Fibroblast of skin of right quadriceps (primary cell): ENCODE measurements at places on chromosomes 1 and 21.

DNA sequence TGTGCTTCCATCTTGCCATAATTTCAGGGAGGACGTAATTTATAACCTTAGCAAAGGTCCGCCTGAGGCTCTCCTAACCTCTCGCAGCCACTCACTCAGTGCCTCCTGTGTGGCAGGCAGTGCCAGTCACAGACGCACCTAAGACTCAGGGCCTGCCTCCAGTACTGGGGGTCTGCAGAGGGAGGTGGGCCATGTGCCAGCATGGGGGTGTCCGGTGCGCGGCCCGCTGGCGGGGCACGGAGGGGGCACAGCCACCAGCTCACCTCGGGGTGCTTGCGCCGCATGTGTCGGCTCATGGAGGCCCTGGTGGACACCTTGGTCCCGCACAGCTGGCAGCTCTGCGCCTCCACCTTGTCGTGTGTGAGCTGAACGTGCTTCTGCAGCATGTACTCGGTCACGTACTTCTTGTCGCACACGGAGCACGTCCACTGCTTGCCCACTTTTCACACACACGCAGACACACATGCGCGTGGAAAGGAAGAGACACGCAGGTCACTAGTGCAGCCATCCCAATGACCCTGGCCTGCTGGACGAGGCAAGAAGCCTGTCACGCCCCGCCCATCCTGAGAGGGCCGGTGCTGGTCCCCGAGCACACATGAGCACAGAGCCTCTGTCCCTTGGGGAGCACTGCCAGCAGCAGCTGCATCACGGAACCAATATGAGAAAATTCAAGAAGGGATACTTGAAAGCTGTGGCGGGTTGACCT, 43.2 kb upstream of the RIPK4 start:
- DNase-seq = no peak

DNA sequence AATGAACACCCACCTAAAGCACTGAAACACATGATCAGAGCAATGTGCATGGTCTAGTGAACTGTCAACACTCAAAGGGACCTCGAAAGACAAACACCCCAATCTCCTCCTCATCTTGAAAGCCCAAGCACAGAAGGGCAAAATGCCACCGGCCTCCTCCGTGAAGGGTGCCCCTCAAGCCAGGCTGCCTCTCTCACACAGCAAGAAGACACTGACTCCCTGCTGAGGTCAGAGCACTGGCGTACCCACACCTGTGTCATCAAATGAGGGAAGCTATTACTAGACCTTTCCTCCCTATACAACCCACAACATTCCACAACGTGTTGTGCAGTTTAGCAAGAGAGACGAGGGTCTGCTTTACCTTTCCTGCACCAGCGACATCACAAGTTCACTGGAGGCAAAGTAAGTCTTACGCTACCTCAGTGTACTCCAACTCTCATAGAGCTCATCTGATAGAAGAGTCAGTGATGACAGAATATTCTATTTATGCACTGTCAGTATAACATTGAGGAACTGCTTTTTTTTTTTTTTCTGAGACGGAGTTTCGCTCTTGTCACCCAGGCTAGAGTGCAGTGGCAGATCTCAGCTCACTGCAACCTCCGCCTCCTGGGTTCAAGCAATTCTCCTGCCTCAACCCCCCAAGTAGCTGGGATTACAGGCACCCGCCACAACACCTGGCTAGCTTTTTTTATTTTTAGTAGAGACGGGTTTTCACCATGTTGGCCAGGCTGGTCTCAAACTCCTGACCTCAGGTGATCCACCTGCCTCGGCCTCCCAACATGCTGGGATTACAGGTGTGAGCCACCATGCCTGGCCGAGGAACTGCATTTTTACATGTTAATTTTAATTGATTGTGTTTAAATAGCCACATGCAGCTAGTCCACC, 3.3 kb downstream of the SH3BP5L start:
- DNase-seq = no peak

GRCh38 chr21:41643246-41643966, 123.4 kb downstream of the RIPK4 start:
- DNase-seq = peak; percentile 61

- DNase-seq = no peak
Observed at GRCh38 chr1:52523376-52523775, 29.5 kb downstream of the TUT4 start.

- DNase-seq = peak; percentile 84
Observed at GRCh38 chr1:115505148-115505571, 136.6 kb upstream of the VANGL1 start.

DNA sequence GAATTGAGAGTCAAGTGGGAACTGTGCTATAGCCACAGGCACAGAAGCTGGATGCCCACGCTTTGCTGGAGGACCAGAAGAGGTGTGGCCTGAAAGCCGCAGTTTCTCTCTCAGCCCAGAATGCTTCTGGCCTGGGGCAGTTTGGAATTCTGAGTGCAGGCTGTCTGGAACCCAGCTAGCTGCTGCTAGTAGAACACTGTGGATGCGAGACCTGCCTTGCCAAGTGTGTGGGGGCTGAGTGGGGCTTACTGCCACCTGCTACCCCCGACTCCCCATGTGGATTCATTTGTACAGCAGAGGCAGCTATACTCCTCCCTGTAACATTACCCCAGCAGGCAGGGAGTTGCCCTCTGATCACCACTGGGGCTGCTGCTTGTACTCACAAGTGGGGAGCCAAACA, 12.2 kb downstream of the ADAMTS1 start:
- no peak for DNase-seq

GRCh38 chr1:153556348-153556747, 7.3 kb upstream of the S100A3 start:
- DNase-seq = no peak

DNA sequence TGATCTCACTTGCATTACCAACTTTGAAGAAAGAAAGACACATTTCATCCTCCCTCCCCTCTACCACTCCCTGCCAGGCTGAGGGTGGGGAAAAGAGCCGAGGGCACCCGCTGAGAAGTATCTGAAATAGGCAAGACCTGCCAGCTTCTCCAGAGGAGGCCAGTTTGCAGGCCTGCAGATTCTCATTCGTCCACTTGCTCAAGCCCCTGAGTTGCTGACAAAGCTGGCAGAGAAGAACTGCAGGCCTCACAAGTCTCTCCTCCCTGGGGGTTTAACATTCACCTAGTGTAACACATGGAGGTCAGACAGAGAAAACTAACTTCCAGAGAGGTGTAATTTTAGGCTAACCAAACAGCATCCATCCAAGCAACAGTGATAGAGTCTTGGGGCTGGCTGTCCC, 376.4 kb downstream of the HHAT start:
- no peak for DNase-seq

- no peak for DNase-seq
Observed at GRCh38 chr1:53048960-53049573, 12.9 kb upstream of the PODN start.

DNA sequence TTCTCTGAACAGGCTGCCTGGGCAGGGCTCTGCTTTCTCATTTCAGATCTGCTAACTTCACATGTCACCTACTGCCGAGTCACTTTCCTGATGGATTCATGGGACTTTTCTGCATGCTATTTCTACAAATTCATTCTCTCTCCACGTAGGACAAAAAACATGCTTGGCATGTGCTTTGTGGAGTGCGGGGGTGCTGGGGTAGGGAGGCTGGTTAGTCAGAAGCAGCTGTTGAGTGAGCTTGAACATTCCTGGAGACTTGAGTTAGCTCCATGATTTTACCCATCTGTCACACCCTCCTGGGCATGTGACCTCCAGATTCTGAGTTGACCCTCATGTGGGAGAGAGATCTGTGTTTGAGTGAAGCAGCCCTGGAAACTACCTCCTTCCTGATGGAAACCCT, 71.4 kb downstream of the UCK2 start:
- peak; percentile 98 for DNase-seq

GRCh38 chr1:84253036-84253435, 48.5 kb upstream of the SAMD13 start:
- peak; percentile 60 for DNase-seq

- DNase-seq = no peak
Observed at GRCh38 chr21:44933199-44933917, 6.5 kb upstream of the SLX9 start.

DNA sequence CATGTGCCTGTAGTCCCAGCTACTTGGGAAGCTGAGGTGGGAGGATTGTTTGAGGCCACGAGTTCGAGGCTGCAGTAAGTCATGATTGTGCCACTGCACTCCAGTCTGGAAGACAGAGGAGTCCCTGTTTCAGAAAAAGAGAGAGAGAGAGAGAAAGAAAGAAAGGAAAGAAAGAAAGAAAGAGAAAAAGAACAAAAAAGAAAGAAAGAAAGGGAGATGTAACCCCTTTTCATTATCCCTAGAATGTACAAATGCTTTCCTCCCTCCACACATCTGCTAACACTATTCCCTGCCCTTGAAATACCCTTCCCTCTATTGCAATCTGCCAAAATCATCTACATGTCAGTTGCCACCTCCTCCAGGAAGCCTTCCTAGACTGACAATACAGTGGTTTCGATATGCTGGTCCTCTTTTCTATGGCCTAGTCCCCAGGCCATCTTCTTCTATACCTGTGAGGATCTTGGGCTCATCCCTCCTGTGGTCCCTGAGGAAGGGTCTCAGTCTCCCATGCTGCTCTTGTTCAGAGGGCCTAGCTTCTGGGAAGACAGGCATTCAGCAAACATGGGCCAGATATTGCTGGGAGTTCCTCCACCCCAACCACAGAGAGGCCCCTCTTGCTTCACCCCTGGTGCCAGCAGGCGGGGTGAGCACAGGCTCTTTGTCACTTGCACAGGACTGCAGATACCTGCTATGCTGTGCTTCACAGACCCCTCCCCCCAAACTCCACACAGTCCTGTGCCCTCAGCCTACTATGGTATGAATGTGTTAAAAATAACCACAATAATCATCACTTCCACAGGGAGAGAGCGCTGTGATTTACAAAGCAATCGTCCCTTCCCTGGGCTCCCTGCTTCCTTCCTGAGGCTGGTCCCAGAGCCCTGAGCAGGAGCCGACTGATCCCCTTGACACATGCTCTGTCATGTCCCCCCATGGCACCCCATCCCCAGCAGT, 14.1 kb downstream of the ADGRB2 start:
- peak; percentile 55 for DNase-seq

GRCh38 chr1:71930511-71930910, 351.8 kb downstream of the NEGR1 start:
- DNase-seq = no peak

- peak; percentile 66 for DNase-seq
Observed at GRCh38 chr1:150065184-150065871, 2.2 kb upstream of the VPS45 start.

- no peak for DNase-seq
Observed at GRCh38 chr1:205794011-205794730, 18.8 kb downstream of the SLC41A1 start.
